T-helper 17 cell (primary cell): ENCODE measurements at places on chromosomes 3 and 15.

- H3K4me1 ChIP-seq = no peaks in the 10 kb centered on the region
- DNase-seq = no peak
- no peaks in the 10 kb centered on the region for H3K36me3 ChIP-seq
- H3K27me3 ChIP-seq = no peaks in the 10 kb centered on the region
These were observed 376.6 kb downstream of the RSL24D1 start for GRCh38 chr15:54820098-54820497.

- H3K4me3 ChIP-seq = no peak overlapping the region
- peaks cover 5% of the 10 kb centered on the region for H3K27me3 ChIP-seq
- DNase-seq = no peak
- H3K27ac ChIP-seq = no peak overlapping the region
- H3K4me1 ChIP-seq = no peaks in the 10 kb centered on the region
- H3K36me3 ChIP-seq = no peaks in the 10 kb centered on the region
These were observed 74.6 kb downstream of the ARHGEF26 start for GRCh38 chr3:154195620-154196356.

DNA sequence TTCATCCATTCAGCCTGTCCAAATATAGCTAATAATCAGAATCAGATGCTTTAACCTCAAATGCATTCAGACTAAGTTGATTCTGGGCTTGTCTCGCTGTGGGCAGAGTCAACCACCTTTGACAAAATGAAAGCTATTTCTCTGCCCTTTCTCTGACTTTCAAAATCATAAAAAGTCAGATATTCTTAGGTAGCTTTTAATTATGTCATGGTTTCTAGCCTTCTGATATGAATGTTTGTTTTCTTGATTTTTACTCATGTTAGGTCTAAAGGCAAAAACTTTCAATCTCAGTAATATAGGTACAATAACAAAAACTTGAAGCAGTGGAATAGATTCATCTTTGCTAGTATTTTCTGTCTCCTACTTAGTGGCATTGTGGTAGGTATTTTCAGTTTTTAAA is 25.3 kb upstream of the C15orf61 start:
- H3K27ac ChIP-seq = no peak overlapping the region
- peaks cover 2% of the 10 kb centered on the region for H3K36me3 ChIP-seq
- DNase-seq = no peak
- H3K27me3 ChIP-seq = no peaks in the 10 kb centered on the region
- H3K4me3 ChIP-seq = no peak overlapping the region

- no peaks in the 10 kb centered on the region for H3K4me1 ChIP-seq
- H3K27me3 ChIP-seq = no peaks in the 10 kb centered on the region
- no peak for DNase-seq
- H3K27ac ChIP-seq = no peak overlapping the region
These were observed 162.4 kb upstream of the PPP2R3A start for GRCh38 chr3:135803028-135803692.

- DNase-seq = no peak
- H3K27me3 ChIP-seq = peaks cover 15% of the 10 kb centered on the region
- H3K4me3 ChIP-seq = no peak overlapping the region
- H3K27ac ChIP-seq = no peak overlapping the region
These were observed 80.1 kb downstream of the LEKR1 start for GRCh38 chr3:156906275-156906674.

DNA sequence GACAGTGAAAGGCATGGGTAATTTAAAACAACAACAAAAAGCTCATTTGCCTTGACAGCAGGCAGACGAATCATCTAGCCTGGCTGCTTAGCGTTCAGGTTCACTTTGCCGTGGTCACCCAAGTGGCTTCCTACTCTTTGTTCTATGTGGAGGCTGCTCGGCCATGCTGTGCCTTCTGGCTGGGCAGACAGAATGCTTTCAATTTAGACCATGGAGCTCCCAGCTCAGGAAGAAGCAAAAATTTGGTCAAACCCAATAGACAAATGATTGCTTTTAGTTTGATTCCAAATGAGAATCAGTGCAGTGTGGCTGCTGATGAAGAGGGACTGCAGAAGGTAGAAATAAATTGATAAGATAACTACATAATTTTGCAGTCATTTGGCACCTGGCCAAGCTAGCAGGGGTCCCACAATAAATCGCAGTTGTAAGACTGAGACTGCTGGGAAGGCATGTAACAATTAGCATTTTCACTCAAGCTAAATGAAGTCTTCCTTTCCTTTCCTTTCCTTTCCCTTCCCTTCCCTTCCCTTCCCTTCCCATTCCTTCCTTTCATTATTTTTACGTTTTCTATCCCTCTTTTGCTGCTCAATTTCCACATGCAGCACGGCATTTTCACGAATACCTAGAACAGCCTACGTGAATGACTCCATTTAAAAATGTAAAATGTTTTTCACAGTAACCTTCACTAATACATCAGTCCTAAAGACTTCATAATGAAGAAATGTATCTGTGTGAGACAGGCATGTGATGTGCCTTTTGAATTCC is 360.4 kb upstream of the TGFBR2 start:
- DNase-seq = no peak
- H3K36me3 ChIP-seq = peaks cover 4% of the 10 kb centered on the region
- H3K27me3 ChIP-seq = peaks cover 27% of the 10 kb centered on the region
- no peak overlapping the region for H3K27ac ChIP-seq

DNA sequence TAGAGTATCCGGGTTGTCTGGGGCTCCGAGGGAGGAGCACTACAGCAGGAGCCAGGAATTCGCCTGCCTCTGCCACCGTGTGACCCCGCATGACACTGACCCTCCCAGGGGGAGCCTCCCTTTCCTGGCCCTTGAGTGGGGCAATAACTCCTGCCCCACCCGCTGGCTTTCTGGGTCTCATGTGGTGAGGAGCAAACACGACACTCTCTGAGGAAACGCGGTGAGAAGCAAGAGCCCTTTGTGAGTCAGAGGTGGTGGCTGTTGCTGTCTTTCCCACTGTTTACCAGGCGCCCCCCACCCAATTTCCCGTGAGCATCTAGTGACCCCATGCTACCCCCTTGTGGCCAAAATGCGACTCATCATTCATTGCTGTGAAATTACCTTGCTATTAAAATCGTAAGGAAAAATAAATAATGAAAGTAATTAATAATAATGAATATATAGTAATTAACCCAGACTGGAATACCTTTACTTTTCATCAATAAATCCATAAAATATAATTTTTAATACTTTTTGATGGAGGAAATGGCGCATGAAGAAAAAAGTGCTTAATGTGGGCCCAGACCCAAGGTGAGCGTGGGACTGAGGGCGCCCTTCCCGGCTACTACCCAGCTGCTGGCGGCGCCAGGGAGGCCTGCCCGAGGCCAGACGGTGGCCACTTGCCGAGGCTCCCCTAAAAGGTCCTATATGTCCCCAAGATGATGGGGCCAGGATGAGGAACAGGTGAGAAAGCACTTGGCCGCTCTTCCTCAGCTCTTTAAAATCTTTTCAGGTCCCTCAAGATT is 29.3 kb downstream of the CCNL1 start:
- H3K4me3 ChIP-seq = peak overlapping the region; percentile 86
- H3K27me3 ChIP-seq = no peaks in the 10 kb centered on the region
- H3K27ac ChIP-seq = peak overlapping the region; percentile 99
- H3K36me3 ChIP-seq = no peaks in the 10 kb centered on the region
- DNase-seq = peak; percentile 66

- peaks cover 12% of the 10 kb centered on the region for H3K4me1 ChIP-seq
- H3K36me3 ChIP-seq = peaks cover 2% of the 10 kb centered on the region
- H3K4me3 ChIP-seq = peak overlapping the region; percentile 49
- peaks cover 35% of the 10 kb centered on the region for H3K27me3 ChIP-seq
- peak overlapping the region; percentile 72 for H3K27ac ChIP-seq
These were observed 64.1 kb upstream of the KLHL25 start for GRCh38 chr15:85858586-85859375.
